ENCODE measurements at places on chromosomes 5 and 9.

- no peak for DNase-seq
Observed at GRCh38 chr9:129319938-129320481, 141.9 kb upstream of the IER5L start.

DNA sequence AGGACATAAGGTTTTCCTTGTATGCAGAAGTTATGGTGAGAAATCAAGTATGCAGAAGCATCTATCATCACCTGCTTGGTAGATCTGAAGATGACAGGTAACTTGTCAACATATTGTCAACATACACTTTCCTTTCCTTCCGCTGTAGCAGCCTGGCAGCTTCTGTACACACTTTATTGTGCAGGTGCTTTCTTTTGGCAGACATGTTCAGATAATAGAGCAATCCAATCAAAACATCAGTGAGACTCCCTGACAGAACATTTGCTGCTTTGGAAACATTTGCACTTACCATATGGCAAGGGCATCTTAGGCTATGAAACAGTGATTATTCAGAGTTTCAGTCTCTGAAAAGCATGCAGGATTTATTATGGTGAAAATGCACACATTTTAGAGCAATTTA, 161.1 kb upstream of the CDH12 start:
- DNase-seq = no peak

DNA sequence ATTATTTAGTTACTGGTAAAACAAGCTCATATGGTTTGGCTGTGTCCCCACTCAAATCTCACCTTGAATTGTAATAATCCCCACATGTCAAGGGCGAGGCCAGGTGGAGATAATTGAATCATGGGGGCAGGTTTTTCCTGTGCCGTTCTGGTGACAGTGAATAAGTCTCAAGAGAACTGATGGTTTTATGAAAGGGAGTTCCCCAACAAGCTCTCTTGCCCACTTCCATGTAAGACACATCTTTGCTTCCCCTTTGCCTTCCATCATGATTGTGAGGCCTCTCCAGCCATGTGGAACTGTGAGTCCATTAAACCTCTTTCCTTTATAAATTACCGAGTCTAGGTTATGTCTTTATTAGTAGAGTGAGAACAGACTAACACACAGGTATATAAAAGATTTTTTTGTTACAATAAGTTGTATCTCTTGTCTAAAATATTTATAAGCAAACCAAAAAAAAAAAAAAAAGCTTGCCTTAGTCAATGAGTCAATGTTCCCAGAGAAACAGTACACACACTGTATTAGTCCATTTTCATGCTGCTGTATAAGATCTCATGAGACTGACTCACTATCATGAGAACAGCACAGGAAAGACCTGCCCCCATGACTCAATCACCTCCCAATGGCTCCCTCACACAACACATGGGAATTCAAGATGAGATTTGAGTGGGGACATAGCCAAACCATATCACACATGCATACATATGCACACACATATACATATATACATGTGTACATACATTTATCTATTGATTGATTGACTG, 138.3 kb downstream of the BASP1 start:
- DNase-seq = no peak

- DNase-seq = no peak
Observed at GRCh38 chr5:177154003-177154643, 20.6 kb downstream of the NSD1 start.

- DNase-seq = no peak
Observed at GRCh38 chr9:22030101-22030598, 21.0 kb upstream of the CDKN2B start.

GRCh38 chr9:22088717-22089061, 79.6 kb upstream of the CDKN2B start:
- no peak for DNase-seq

GRCh38 chr5:16880547-16880946, 55.5 kb downstream of the MYO10 start:
- DNase-seq = no peak

DNA sequence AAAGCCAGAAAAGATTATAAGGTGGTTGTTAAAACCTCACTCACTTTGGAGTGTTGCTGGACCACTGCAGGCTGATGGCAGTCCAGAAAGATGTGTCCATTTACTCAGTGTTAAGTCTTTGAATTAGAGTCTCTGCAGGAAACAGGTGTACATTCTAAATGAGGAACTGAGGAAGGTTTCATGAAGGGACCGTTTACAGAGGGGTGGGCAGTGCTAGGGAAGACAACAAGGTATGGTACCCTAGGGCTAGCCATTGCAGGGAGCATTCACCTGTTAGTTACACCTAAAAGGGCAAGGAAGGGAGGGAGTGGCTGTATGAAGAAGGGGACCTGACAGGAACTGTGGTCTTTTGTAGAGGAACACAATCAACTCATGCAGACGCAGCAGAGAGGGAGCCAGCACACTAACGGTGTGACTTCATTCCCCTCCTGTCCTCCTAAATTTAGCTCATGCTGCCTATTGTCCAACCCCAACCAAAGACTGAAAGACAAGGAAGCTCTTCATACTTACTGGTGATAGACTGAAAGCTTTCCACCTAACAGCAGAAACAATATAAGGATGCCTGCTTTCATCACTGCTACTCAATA, 32.2 kb upstream of the PAX5 start:
- no peak for DNase-seq

- DNase-seq = no peak
Observed at GRCh38 chr9:92176068-92176799, 61.0 kb upstream of the SPTLC1 start.

- no peak for DNase-seq
Observed at GRCh38 chr5:167565189-167565954, 726.1 kb upstream of the WWC1 start.

- DNase-seq = no peak
Observed at GRCh38 chr5:72141440-72142355, 34.4 kb downstream of the MAP1B start.
